ENCODE measurements at places on chromosomes 3 and 15. TPM values are rescaled to one million over a fixed set of nuclear protein-coding genes. Genes with fewer than 3 reads are reported as not detected.

PLIN1 gene
- total RNA-seq: 0.44 TPM

SLC9C1 gene
- total RNA-seq: not detected

KCNH8 gene
- total RNA-seq: not detected

ASB14 gene
- not detected for total RNA-seq

KLF13 gene
- 120 TPM for total RNA-seq

ZWILCH gene
- total RNA-seq: 42.9 TPM

FAM81A gene
- 1.9 TPM for total RNA-seq

PRICKLE2 gene
- total RNA-seq: not detected

SCAANT1 gene
- not detected for total RNA-seq

GXYLT2 gene
- total RNA-seq: not detected
